ENCODE measurements at places on chromosomes 1 and 21. TPM values are rescaled to one million over a fixed set of nuclear protein-coding genes. Genes with fewer than 3 reads are reported as not detected.

GRCh38 chr21:19468991-19469715 lies 1065.6 kb upstream of the TMPRSS15 start:
- no peak for DNase-seq
- H3K36me3 ChIP-seq, result no peaks in the 10 kb centered on the region
- H3K4me1 ChIP-seq, result no peaks in the 10 kb centered on the region
- H3K27ac ChIP-seq, result no peak overlapping the region
- no peaks in the 10 kb centered on the region for H3K27me3 ChIP-seq

Gene B4GALT3
- 40.8 TPM for total RNA-seq

DNA sequence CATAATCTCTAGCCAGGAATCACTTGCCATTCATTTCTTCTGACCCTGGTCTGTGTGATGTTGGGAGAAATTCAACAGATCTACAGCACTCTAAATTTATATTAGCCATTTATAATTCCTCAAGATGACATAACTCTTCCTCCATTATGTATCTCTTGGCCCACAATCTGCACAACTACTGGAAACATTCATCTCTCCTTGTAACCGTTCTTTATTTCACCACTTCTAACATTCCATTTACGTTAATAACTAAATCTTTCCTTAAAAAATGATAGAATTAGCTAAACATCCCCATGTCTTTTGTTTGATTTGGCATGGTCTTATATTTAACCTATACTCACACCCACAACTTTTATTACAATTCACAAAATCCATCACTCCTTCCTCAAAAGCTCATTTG lies 166.0 kb downstream of the COL11A1 start:
- no peak overlapping the region for H3K27ac ChIP-seq
- no peaks in the 10 kb centered on the region for H3K36me3 ChIP-seq
- no peaks in the 10 kb centered on the region for H3K27me3 ChIP-seq
- no peak for DNase-seq
- no peaks in the 10 kb centered on the region for H3K4me1 ChIP-seq
- H3K4me3 ChIP-seq, result no peak overlapping the region

DNA sequence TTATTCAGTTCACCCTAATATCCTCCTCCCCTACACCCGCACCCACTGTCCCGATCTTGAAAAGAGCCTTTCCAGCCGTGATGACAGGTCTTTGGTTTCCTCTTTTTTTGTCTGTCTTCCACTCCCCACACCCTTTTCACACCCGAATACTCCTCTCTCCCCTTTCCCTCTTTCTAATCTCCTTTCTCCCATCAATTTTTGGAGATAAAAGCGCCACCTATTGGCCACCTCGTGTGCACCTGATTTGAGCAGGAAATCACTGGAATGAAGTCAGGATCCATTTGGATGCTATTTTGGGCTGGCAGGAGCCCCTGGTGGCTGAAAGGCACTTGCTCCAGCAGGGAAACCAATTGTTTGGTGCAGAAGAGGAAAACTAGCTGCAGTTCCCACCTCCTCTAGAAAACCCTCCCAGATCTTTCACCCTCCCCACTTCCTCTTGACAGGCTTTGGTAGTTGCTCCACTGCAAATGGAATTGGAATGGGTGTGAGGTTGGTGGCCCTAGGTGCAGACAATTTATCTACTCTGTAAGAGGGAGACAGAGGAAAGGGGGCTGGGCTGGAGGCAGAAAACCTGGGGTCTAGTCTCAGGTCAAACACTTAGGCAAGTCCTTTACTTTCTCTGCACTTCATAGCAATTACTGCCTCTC lies 8.4 kb downstream of the FOXE3 start:
- H3K4me3 ChIP-seq, result no peak overlapping the region
- peaks cover 3% of the 10 kb centered on the region for H3K4me1 ChIP-seq
- no peak overlapping the region for H3K27ac ChIP-seq
- no peaks in the 10 kb centered on the region for H3K36me3 ChIP-seq
- peaks cover 12% of the 10 kb centered on the region for H3K27me3 ChIP-seq

Gene TRIM17
- total RNA-seq, result 1.9 TPM

Gene TMIGD3
- total RNA-seq, result not detected

- peak; percentile 73 for DNase-seq
- no peaks in the 10 kb centered on the region for H3K27me3 ChIP-seq
- peaks cover 38% of the 10 kb centered on the region for H3K4me1 ChIP-seq
- no peak overlapping the region for H3K4me3 ChIP-seq
Measured at GRCh38 chr1:39258146-39258924, 53.8 kb downstream of the MACF1 start.

Gene S100A12
- total RNA-seq, result not detected

- no peaks in the 10 kb centered on the region for H3K36me3 ChIP-seq
- H3K27ac ChIP-seq, result no peak overlapping the region
- H3K4me1 ChIP-seq, result no peaks in the 10 kb centered on the region
- no peak for DNase-seq
- no peak overlapping the region for H3K4me3 ChIP-seq
- peaks cover 1% of the 10 kb centered on the region for H3K27me3 ChIP-seq
Measured at GRCh38 chr1:192792628-192793027, 16.2 kb upstream of the RGS2 start.

GRCh38 chr21:37220433-37220980 lies 46.6 kb downstream of the VPS26C start:
- H3K4me1 ChIP-seq, result peaks cover 47% of the 10 kb centered on the region
- H3K36me3 ChIP-seq, result peaks cover 46% of the 10 kb centered on the region
- peak; percentile 53 for DNase-seq
- H3K27me3 ChIP-seq, result no peaks in the 10 kb centered on the region
- peak overlapping the region; percentile 79 for H3K4me3 ChIP-seq

GRCh38 chr1:225980005-225980836 lies 18.9 kb downstream of the SDE2 start:
- H3K4me3 ChIP-seq, result no peak overlapping the region
- H3K27ac ChIP-seq, result no peak overlapping the region
- DNase-seq, result no peak
- no peaks in the 10 kb centered on the region for H3K27me3 ChIP-seq

Gene TIAM1
- 38.5 TPM for total RNA-seq

DNA sequence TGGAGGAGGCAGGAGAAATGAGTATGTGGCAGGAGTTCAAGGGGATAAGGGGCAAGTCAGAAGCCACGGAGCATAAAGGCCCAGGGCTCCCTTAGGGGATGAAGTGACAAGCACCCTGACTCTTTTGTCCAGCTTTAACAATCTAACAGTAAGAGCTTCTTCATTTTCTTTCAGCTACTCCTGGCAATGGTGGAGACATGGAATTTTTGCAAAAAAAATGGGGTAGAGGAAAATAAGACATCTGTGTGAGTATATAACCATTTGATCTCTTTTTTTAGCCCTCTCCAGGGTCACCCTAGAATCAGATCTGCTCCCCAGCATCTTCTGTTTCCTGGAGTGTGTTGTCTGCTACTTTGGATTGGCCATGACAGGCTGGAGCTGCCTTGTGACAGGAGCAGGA lies 47.1 kb downstream of the ZNF697 start:
- H3K4me3 ChIP-seq, result no peak overlapping the region
- H3K27ac ChIP-seq, result no peak overlapping the region
- H3K4me1 ChIP-seq, result no peaks in the 10 kb centered on the region
